ENCODE measurements at places on chromosomes 7 and 10.

DNA sequence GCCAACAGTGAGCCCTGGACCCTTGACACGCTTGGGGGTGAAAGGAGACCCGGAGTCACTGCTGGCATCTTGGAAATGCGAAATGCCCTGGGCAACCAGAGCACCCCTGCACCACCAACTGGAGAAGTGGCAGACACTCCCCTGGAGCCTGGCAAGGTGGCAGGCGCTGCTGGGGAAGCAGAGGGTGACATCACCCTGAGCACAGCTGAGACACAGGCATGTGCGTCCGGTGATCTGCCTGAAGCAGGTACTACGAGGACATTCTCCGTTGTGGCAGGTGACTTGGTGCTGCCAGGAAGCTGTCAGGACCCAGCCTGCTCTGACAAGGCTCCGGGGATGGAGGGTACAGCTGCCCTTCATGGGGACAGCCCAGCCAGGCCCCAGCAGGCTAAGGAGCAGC, 98.5 kb downstream of the TACC2 start:
- no peak for DNase-seq

DNA sequence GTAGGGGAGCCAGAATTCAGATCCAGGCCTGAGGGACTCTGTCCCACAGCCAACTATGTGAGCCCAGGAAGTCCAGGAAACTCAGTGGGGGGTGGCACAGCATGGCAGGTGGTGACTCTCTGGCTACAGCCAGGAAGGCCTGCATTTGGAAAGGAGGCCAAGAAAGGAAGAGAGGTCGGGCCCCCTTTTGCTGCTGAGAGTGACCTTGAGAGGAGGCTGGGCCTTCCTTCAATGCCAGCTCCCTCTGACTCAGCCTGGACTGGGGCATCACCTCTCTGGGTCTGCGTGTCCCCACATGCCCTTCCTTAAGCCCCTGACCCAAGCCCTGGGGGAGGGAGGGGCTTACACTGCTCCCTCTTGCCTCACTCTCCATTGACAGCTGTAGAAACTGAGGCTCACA, 6.4 kb upstream of the MYL10 start:
- DNase-seq, result no peak

GRCh38 chr7:40348126-40348728, 213.4 kb downstream of the SUGCT start:
- DNase-seq, result peak; percentile 96

DNA sequence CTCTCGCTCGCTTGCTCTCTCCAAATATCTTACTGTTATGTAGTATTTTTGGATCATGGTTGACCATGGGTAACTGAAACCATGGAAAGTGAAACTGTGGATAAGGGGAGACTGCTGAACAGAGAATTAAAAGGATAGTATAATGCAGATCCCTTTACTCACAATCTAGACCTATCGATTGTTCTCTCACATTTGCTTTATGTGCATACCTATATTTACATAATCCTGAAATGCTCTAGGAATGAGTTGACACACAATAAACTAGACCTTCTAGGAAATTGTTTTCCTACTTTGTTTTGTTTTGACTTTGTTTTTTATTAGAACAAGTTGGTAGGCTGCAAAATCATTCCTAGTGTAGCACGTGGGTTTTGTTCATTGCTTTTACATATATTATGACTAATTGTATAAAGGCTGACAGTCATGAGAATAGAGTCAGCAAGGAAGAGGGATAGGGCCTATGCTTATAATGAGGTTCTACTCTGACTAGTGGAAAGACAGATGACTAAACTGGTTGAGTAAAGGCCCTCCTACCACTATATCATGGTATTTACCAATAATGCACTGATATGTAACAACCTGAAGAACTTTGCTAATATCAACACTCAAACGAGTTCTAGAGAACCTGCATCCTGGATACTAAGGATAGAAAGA, 175.3 kb upstream of the TARP start:
- DNase-seq, result no peak

DNA sequence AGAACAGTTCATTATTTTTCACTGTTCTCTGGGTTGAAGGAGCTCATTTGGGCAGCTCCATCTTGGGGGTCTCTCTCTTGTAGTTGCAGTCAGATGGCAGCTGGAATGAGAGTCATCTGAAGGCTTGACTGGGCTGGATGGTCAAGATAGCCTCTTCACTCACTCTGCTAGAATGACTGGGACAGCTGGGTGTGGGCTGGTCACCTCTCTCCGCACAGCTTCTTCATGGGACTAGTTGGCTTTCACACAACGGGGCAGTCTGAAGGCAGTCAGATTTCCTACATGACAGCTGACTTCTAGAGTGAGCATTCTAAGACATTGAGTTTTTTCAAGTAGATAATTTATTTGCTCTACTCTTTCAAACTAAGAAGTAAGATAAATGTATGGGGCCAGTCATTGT, 13.1 kb downstream of the PLEKHA1 start:
- no peak for DNase-seq

DNA sequence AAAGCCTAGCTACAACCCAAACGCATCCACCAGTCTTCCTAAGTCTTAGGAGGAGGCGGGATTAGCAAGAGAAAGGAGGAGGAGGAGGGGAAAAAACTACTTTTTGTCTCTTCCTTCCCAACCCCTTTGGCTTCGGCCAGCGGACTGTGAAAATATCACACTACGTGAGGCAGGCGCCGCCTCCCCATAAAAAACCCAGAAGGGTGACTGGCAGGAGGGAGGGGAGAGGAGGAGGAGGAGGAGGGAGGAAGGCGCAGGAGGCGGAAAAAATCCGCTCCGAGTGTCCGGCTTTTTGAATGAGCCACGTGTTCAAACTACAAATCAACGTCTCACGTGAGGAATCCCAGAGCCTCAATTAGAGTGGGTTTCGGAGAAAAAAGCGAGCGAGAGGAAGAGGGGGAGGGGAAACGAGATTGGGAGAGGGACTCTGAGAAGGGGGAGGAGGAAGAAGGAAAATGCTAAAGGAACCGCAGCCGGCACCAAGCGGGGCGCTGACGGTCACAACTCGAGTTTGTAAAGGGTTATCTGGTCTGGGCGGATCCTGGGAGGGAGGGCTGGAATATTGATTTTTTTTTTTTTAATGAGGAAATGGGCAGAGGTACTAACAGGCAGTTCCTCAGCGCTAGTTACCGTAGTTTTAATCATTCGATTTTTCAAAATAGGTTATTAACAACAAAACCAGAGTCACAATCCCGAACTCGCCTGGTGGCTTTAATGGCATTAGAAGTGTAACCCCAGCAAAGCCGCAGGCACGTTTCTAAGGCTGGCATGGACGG, at the start of gene IGF2BP3:
Gene IGF2BP3 (minus strand): TSS at position 162 of the 776 bp plus-strand sequence. CDS start 381 bp downstream, outside the sequence.
- peak; percentile 95 for DNase-seq

DNA sequence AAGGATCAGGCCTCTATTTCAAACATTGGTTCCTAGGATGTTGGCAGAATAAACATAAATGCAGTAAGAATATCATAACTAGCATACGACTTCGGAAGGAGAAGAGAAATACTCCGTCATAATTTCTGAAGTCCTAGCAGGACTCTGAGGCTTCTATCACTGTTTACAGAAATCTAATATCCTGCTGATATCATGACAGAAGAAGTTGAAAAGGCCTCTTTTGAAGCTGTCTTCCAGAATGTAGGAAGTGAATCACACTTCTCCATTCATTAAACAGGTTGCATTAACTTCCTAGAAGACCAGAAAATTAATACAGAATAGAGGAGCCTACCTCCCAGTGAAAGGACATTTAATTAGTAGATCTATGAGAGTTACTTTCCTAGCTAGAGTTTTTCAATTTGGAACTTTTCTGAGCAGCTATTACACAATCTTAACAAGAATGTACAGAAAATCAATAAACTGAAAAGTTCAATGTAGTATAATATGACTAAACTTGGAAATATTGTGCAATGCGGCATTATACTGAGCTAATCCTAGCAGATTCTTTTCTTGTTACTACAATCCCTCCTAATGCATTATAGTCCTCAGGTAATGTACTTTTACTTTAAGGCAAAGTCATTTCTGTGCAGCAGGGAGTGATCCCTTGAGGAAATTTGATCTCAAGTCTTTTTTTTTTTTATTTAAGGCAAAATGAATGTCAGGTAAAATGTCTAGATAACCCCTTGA, 622.6 kb upstream of the CELF2 start:
- no peak for DNase-seq

DNA sequence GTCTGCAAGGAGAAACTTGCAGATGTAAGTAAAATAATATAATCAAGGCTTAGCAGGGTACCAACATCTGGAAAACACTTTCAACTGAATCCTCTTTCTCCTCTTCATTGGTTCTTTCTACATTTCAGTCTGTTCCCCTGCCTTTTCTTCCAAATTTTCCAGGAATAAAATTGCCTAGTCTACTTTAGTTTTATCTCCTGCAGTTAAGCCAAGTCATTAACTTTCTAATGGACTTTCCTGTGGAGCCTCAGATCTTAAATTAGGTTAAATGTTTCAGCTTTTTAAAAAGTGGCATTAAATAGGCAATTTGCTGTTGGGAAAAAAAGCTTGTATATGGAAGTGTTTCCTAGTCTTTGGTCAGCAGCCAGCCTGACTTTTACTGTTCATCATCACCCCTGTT, 70.8 kb downstream of the EEPD1 start:
- no peak for DNase-seq

DNA sequence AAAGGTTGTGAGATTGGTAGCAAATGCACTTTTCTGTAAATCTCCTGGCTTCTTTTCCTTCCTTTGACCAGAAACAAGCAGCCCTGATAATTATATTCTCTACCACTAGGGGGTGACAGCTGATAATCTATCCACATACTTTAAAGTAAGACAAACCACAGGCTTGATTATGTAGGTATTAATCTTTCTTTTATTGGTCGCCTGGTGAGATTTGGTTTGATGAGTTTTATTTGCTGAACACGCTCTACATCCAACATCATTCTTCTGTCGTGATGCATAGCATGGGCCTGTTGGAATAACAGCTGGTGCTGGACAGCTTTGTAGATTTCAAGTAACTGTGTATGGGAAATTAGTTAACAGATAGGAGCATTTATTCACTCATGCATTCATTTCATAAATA, 63.5 kb downstream of the ZNF365 start:
- peak; percentile 91 for DNase-seq

- DNase-seq, result no peak
These were observed 68.6 kb downstream of the SLC13A1 start for GRCh38 chr7:123131140-123131539.

- DNase-seq, result no peak
These were observed 26.3 kb upstream of the FAM13C start for GRCh38 chr10:59388671-59388976.

- DNase-seq, result peak; percentile 50
These were observed 103.0 kb downstream of the DOCK4 start for GRCh38 chr7:112103246-112103645.

DNA sequence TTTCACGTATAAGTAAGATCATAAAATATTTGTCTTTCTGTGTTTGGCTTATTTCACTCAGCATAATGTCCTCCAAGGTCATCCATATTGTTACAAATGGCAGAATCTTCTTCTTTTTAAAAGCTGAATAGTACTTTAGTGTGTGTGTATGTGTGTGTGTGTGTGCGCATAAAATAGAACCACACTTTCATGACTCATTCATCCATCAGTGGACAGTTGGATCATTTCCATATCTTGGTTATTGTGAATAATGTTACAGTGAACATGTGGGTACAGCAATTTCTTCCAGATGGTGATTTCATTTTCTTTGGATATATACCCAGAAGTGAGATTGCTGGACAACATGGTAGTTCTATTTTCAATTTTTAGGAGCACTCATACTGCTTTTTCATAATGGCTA, 622.4 kb downstream of the NRG3 start:
- DNase-seq, result no peak

- no peak for DNase-seq
These were observed 20.0 kb downstream of the VSIR start for GRCh38 chr10:71753091-71753959.

DNA sequence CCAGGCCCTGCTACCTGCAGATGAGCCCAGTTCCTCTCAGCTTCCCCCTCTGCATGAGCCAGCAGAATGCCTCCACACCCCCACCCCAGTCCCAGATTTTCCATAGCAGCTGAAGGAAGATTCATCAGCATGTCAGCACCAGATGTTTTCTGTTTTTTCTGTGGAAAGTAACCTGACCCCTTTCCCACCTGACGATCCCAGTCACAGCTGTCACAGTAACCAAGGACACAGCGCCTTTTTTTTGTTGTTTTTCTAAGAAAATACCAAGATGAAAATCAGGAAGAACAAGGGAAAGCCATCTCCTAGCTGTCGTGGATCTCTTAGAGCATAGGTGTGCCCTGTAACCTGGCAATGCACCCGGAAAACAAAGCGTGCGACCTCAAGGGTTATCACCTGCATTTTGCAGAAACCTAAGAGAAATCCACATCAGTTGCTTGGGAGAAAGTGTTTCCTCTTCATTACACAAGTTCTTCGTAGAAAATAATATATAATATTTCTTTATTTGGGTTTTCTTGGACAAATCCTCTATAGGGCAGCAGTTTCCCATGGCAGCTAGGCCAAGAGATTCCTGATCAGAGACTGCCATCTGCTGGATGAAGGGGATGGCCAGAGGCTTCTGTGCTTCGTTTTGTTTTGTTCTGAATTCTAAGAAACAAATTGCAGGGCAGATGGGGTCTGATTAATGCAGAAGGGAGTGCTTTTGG, 401.9 kb downstream of the TNS3 start:
- peak; percentile 45 for DNase-seq

GRCh38 chr10:97525086-97525485, 26.4 kb downstream of the UBTD1 start:
- DNase-seq, result no peak

DNA sequence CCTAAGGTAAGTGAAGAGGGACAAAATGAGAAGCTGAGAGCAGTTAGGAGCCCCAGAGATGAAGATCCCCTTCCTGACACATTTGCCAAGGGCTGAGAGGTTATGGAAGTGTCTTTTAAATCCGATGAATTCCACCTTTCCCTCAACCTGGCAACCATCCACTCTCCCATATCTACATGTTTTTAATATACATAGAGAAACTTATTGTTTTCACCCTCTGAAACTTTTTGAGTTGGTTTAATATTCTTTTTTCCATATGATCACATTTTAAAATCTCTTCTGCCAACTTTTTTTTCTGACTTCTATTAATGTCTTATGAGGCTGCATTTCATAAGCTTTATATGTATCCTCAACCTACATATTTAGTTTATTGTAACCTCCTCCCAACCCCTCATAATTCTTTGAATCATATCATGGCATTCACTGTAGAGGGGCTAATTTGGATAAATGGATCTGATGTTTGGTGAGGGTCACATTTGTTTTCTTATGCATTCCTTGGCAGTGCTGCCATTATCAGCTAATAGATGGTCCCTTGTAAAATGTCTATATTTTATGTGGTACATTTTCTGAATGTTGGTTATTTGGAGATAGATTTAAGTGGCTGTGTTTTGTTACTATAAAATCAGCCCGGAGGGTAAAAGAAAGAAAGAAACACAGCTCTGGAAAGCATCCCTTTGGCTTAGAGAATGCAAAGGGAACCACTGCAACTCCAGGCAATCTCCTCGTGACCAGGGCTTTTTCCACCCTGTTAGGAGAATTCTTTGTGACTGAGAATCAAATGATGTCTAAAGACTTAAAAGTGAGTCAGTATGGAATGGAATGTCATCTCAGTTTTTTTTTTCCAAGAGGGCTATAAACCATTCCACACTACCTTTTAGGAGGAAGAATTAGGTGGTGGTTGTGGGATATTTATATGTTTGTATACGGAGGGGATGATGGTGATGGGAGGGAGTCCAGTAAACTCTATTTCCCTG, 334.4 kb downstream of the SUGCT start:
- DNase-seq, result peak; percentile 95
